Testis (tissue), 5 donors: ENCODE measurements at places on chromosomes 4 and X. TPM values are rescaled to one million over a fixed set of nuclear protein-coding genes. Genes with fewer than 3 reads are reported as not detected.

SAT1 gene
- total RNA-seq, result 459 TPM

NIPAL1 gene
- 3.2 TPM for total RNA-seq

TKTL2 gene
- 45.9 TPM for total RNA-seq

ADGRG4 gene
- 0.50 TPM for total RNA-seq

EMCN gene
- 7.4 TPM for total RNA-seq

SLC10A7 gene
- total RNA-seq, result 11.6 TPM

TIGD2 gene
- 11.5 TPM for total RNA-seq

DNA sequence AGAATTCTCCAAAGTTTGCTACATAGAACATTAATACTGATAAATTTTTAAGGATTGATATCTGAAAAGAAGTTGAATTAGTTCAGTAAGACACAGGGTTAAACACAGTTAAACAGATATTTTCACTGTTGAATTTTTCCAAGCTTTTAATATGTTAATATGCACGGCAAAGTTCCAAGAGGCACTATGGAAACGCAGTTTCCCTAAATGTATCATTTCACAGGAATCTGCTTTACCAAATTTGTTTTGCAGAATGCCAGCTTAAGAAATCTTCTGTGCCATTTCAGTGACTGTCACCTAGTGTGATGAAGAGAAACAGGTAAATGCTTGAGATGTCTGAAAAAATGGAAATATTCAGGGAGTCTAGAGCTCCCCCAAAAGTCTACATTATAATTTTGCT lies 395.9 kb upstream of the GRIA3 start:
- no peak for DNase-seq
- no peak overlapping the region for H3K4me3 ChIP-seq
- H3K36me3 ChIP-seq, result no peaks in the 10 kb centered on the region
- H3K27me3 ChIP-seq, result no peaks in the 10 kb centered on the region
- H3K27ac ChIP-seq, result no peak overlapping the region
- H3K4me1 ChIP-seq, result no peaks in the 10 kb centered on the region

- H3K4me3 ChIP-seq, result no peak overlapping the region
- H3K36me3 ChIP-seq, result no peaks in the 10 kb centered on the region
Measured at GRCh38 chr4:1769692-1770091, 23.4 kb upstream of the FGFR3 start.

DNA sequence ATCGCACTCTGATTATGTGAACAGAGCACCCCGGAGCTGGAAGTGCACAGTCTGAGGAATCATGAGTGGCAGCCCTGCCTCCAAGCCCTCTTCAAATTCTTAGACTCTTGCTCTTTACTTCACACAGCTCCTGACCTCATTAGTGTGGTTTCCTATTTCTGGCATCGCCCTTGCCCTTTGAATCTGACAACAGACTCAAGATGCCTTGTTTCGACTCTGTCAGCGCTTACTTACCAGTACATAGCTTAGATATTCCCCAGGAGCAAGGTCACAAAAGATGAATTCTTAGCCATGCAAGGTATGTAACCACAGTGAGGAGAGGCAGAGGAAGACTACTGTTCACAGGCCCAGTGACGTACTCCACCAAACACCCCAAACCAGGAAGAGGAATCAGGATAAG lies 167.2 kb downstream of the KDR start:
- no peaks in the 10 kb centered on the region for H3K36me3 ChIP-seq
- DNase-seq, result no peak
- H3K27ac ChIP-seq, result no peak overlapping the region
- H3K4me1 ChIP-seq, result no peaks in the 10 kb centered on the region

GRCh38 chr4:57071326-57071725 lies 38.9 kb downstream of the IGFBP7 start:
- no peaks in the 10 kb centered on the region for H3K36me3 ChIP-seq
- no peak overlapping the region for H3K27ac ChIP-seq
- no peak overlapping the region for H3K4me3 ChIP-seq

- H3K36me3 ChIP-seq, result no peaks in the 10 kb centered on the region
- DNase-seq, result peak; percentile 26
- H3K4me3 ChIP-seq, result peak overlapping the region; percentile 56
- H3K4me1 ChIP-seq, result peaks cover 24% of the 10 kb centered on the region
- peak overlapping the region; percentile 89 for H3K27ac ChIP-seq
Measured at GRCh38 chrX:71181558-71181909, 36.9 kb downstream of the NLGN3 start.

- H3K27ac ChIP-seq, result no peak overlapping the region
- no peak for DNase-seq
- no peaks in the 10 kb centered on the region for H3K27me3 ChIP-seq
- no peak overlapping the region for H3K4me3 ChIP-seq
- no peaks in the 10 kb centered on the region for H3K4me1 ChIP-seq
Measured at GRCh38 chrX:137425986-137426385, 139.9 kb upstream of the ZIC3 start.

GRCh38 chr4:80655662-80656061 lies 320.1 kb downstream of the CFAP299 start:
- H3K4me3 ChIP-seq, result no peak overlapping the region
- no peaks in the 10 kb centered on the region for H3K27me3 ChIP-seq
- no peaks in the 10 kb centered on the region for H3K36me3 ChIP-seq
- no peaks in the 10 kb centered on the region for H3K4me1 ChIP-seq
- no peak for DNase-seq
- H3K27ac ChIP-seq, result no peak overlapping the region

GRCh38 chr4:103012060-103012459 lies 7.4 kb downstream of the SLC9B1 start:
- H3K4me1 ChIP-seq, result peaks cover 22% of the 10 kb centered on the region
- H3K27ac ChIP-seq, result peak overlapping the region; percentile 46
- no peak for DNase-seq
- H3K4me3 ChIP-seq, result no peak overlapping the region

DNA sequence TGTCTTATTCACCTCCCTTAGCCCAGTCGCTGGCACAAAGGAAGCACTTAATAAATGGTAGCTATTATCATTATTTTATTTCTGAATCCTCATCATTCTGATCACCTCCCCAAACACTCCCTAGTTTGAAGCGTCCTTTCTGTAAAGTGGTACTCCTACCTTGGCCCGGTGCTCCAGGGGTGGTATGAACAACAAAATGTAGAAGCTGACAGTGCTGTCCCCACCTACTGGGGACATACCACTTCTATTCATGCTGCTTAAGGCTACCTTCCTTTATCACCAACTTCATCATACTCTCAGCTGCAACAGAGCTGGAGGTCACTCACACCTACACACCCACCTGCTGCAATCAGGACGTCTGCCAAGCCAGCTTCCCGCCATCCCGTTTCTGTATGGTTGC lies 40.8 kb upstream of the APLN start:
- DNase-seq, result no peak
- H3K27ac ChIP-seq, result no peak overlapping the region
- no peaks in the 10 kb centered on the region for H3K36me3 ChIP-seq
- no peaks in the 10 kb centered on the region for H3K27me3 ChIP-seq
- H3K4me1 ChIP-seq, result no peaks in the 10 kb centered on the region

DNA sequence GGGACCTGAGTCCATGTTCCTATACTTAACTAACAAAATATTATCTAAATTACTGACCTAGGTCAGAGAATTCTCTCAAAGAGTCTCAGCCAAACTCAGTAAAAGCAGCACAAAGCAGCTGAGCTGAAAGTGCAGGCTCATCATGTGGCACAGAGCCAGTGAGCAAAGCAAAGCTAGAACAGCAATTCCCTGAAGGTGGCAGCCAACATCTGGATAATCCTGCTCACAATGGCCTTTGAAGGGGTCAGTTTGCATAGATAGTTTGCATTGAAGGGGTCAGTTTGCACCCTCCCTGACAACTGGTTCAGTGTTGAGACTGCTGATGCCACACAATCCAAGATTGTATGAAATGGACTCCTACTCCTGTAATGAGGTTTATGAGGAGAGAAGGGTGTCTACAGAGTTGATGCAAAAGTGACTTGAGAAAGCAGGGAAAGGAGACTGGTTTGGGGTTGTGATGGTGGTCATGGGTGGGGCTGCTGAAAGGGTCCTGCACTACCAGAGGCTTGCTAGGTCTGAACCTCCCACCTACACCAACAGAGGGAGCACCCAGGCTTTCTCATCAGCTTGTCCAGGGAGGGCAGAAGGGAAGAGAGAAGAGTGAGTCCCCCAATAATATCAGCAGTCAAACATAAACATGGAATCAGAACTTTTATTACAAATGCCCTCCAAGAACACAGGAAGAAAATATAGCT lies 39.7 kb downstream of the TRIM61 start:
- no peaks in the 10 kb centered on the region for H3K4me1 ChIP-seq
- H3K4me3 ChIP-seq, result no peak overlapping the region
- peak; percentile 81 for DNase-seq
- no peaks in the 10 kb centered on the region for H3K36me3 ChIP-seq

GRCh38 chr4:145404761-145405160 lies 76.9 kb upstream of the SMAD1 start:
- H3K4me1 ChIP-seq, result no peaks in the 10 kb centered on the region
- no peak overlapping the region for H3K4me3 ChIP-seq
- DNase-seq, result no peak
- no peak overlapping the region for H3K27ac ChIP-seq
- no peaks in the 10 kb centered on the region for H3K27me3 ChIP-seq

GRCh38 chrX:56785442-56785841 lies 56.4 kb downstream of the NBDY start:
- H3K27ac ChIP-seq, result no peak overlapping the region
- no peaks in the 10 kb centered on the region for H3K4me1 ChIP-seq

GRCh38 chrX:47637546-47638195 lies 7.9 kb upstream of the CFP start:
- no peaks in the 10 kb centered on the region for H3K36me3 ChIP-seq
- H3K27ac ChIP-seq, result no peak overlapping the region
- peak overlapping the region; percentile 10 for H3K4me3 ChIP-seq
- no peaks in the 10 kb centered on the region for H3K27me3 ChIP-seq
- DNase-seq, result peak; percentile 76

DNA sequence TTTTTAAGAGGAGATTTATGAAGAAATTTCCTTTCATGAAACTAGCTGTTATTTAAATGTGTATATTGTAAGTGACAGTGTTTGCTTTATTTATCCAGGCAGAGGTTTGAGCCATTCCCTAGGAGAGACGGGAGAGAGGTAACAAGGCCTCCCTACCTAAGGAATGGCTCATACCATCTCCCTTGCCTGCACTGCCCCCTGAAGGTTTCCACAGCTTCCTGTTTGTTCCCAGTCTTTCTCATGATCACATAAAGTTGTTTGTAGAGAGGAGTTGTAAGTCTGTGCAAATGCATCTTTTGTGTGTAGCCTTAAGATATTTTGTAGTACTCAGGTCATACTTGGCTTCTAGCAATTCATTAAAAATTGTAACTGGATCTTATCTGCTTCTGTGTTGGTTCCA lies 1504.5 kb upstream of the PCDH10 start:
- H3K27ac ChIP-seq, result no peak overlapping the region
- H3K36me3 ChIP-seq, result no peaks in the 10 kb centered on the region
- no peaks in the 10 kb centered on the region for H3K27me3 ChIP-seq
- DNase-seq, result peak; percentile 18

DNA sequence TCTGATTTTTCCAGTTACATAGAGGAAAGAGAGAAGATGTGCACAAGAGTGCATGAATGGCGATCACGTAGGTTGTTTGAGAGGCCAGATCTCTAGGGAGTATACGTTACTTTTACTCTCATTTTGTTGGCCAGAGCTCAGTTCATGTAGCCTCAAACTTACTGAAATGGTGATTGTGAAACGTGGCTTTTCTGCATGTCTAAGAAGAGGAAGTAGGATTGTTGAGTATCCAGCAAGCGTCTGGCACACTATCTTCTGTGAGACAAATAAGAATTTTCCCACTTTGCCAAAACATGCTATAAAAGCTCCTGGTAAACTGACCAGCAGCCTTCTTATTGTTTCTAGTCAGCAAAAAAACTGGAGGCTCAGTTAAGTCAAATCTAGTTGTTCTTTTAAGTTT lies 264.5 kb upstream of the EMCN start:
- H3K4me3 ChIP-seq, result no peak overlapping the region
- H3K27me3 ChIP-seq, result no peaks in the 10 kb centered on the region
- H3K36me3 ChIP-seq, result no peaks in the 10 kb centered on the region

DNA sequence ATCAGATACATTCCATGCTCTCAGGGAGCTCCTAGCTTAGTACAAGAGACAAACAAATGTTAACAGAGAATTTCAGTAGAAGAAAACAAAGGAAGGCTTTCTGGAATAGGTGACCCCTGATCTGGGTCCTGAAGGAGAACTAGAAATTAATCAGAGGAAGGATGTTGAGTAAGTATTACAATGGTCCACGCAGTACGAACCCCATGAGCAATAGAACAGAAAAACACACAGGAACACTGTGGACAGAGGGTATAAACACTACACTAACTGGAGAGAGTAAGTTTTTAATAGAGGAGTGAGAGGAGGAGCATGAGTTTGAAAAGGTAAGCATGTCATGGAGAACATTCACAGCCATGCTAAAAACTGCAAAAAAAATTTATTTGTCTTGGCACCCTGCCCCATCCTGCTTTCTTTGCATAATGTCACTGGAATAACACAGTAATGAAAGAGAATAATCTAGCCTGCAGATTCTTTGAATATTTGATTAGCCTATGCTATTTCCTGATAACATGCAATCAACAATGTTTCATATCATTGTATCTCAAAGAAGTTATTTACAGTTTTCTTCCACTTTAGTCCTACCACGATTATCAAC lies 140.3 kb upstream of the ZXDB start:
- no peaks in the 10 kb centered on the region for H3K27me3 ChIP-seq
- H3K4me1 ChIP-seq, result no peaks in the 10 kb centered on the region
- H3K27ac ChIP-seq, result no peak overlapping the region
- H3K4me3 ChIP-seq, result no peak overlapping the region

GRCh38 chr4:171928336-171928735 lies 115.1 kb downstream of the GALNTL6 start:
- H3K27ac ChIP-seq, result no peak overlapping the region
- no peaks in the 10 kb centered on the region for H3K4me1 ChIP-seq
- H3K27me3 ChIP-seq, result no peaks in the 10 kb centered on the region

DNA sequence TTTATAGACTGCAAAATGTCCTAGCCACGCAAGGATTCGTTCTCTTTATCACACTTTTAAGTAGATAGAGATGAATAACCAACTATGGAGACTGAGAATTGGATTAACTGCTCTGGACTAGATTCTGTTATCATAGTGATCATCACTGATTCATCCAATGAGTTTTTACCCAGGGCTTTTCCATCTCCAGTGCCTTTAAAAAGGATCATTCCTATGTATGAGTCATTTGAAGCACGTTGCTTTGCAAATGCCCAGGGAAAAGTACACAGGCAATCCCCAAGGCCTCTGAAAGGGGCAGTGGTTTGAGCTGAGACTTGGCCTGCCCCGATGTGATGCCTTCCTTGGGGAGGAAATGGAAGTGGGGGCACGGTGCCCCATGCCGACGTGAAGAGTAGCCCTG lies 122.7 kb upstream of the PSAPL1 start:
- H3K4me3 ChIP-seq, result no peak overlapping the region
- H3K4me1 ChIP-seq, result no peaks in the 10 kb centered on the region
- no peaks in the 10 kb centered on the region for H3K36me3 ChIP-seq
- DNase-seq, result no peak
- H3K27me3 ChIP-seq, result no peaks in the 10 kb centered on the region

GRCh38 chr4:27081675-27082586 lies 221.3 kb downstream of the STIM2 start:
- H3K27ac ChIP-seq, result no peak overlapping the region
- DNase-seq, result no peak
- no peak overlapping the region for H3K4me3 ChIP-seq
- no peaks in the 10 kb centered on the region for H3K27me3 ChIP-seq
- H3K36me3 ChIP-seq, result no peaks in the 10 kb centered on the region
